ENCODE measurements at places on chromosomes 12 and 14. TPM values are rescaled to one million over a fixed set of nuclear protein-coding genes. Genes with fewer than 3 reads are reported as not detected.
A peak's percentile ranks its signal among the peaks of the same experiment; 100 is the strongest.

DNA sequence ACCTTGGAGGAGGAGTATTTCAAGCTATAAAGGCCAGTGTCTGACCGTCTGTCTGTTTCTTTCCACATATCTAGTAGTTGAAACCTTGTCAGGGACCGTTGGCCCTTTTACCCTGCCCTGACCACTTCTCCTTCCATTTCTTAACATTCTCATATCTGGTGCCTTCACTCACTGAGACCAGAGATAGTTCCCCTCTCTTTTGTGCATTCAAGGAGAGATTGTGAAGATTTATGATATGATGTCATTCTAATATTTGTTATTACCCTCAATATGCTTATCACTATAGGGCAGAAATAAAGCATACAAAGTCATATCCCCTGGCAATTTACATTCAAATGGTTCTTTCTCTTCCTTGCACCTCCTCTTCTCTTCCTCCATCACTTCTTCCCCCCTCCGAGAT, 83.3 kb downstream of the PLXNC1 start:
- no peak for DNase-seq

GRCh38 chr12:46670636-46671035, 155.2 kb downstream of the SLC38A4 start:
- no peak for DNase-seq

- no peak for DNase-seq
Measured at GRCh38 chr14:73198253-73198652, 39.1 kb upstream of the PAPLN start.

GRCh38 chr12:80068173-80068572, 31.2 kb upstream of the OTOGL start:
- DNase-seq, result no peak

DNA sequence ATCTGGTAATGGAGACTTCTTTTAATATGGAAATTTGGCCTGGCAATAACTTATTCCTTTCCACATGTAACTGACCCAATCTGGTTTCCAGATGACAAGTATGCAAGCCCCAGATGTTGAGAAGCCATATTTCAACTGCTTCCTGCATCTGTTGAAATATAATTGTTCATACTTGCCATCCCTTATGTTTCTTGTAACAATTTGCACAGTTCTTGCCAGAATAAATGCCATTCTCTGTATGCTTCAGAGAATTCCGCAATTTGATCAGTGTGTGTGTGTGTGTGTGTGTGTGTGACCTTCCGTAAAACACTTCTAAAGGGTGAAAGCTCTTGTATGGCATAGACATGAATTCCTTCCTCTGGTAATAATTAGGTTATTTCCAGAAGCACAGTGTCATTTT, 1.8 kb upstream of the CLEC2A start:
- no peak for DNase-seq

GRCh38 chr12:78719721-78720120, 144.9 kb upstream of the SYT1 start:
- DNase-seq, result no peak

- peak; percentile 79 for DNase-seq
Measured at GRCh38 chr14:105069871-105070759, 4.9 kb upstream of the GPR132 start.

- no peak for DNase-seq
Measured at GRCh38 chr12:100823963-100824362, 29.4 kb downstream of the ANO4 start.

DNA sequence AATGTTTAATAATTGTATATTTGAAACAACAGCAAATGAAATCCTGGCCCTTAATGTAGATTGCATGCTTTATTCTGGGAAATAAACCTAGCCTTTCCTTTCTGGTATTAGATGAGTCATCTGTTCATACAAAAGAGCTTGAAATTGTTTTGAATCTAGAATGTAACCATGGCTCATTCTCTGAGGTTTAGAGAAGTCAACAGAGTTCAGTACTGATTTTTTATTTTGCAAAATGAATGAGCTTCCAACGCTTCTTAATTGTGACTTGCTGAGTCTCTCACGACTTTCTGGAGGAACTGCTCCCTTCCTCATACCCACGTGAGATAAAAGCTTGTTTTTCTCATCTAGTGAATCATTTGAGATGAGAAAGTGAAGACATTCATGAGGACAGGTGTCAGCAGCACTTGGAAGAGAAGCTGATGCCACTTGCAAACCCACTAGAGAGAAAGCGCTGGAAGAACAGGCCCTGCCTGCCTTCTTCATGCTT, 509.6 kb downstream of the VRK1 start:
- no peak for DNase-seq

GRCh38 chr12:3311027-3311402, 180.0 kb upstream of the PRMT8 start:
- DNase-seq, result no peak

DNA sequence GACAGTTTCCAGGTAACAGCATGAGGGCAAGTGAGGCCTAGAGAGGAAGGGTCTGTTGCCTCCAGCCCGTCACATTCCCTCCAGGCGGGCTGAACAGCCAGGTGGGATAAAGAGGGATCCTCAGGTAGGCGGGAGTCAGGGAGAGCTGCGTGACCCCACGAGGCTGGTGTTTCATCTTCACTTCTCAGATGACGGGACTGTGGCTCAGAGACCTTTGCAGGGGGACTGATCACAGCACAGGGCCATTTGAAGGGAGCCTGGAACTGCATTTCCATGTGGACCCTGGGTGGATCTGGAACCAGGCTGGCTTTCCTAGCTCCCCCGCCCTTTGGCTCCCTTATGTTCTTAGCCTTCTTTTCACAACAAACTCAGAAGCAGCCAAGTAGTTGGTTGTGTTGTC, 37.4 kb downstream of the SH2B3 start:
- DNase-seq, result no peak

- no peak for DNase-seq
Measured at GRCh38 chr12:2722806-2723205, 72.0 kb upstream of the FKBP4 start.

GRCh38 chr12:3680919-3681594, 71.9 kb downstream of the CRACR2A start:
- DNase-seq, result no peak

GRCh38 chr14:70601162-70601561, 707 bp upstream of the MED6 start:
- DNase-seq, result no peak

DNA sequence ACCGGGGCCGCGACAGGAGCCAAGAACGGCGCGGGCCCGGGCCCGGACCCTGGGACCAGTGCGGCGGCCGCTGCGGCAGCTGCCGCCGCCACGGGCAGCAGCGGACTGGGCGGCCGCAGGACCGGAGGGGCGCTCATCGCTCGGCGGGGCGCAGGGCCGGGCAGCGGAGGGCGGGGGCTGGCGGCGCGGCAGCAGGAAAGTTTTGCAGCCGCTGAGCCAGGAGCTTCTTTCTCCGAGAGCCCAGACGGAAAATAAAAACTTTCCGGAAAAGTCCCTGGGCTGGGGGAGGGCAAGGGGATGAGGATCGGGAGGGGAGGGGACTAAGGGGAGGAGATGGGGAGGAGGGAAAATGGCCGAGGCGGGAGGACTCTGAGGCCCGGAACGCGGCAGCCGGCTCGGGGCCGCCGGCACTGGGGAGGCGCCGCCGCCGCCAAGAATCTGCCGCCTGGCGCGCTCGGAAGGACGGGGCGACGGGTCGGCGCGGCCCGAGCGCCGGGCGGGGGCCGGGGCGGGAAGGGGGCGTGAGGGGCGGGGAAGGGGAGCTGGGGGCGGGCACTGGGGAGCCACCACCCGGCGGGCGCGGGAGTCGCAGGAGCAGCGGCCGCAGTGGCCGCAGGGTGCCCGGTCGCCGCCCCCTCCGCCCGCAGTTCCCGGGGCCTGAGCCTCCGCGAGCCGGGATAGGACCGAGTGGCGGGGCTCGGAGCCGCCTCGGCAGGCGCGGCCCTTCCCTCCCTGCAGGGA, at the start of gene PRKD1:
TSS of gene PRKD1 (minus strand) at position 472 of the 741 bp plus-strand sequence.
- peak; percentile 4 for DNase-seq

- DNase-seq, result no peak
Measured at GRCh38 chr14:95233702-95234241, 76.4 kb upstream of the DICER1 start.

GRCh38 chr14:92385561-92385960, 62.6 kb downstream of the SLC24A4 start:
- no peak for DNase-seq

GRCh38 chr12:90653040-90653439, 301.9 kb downstream of the CCER1 start:
- no peak for DNase-seq

GRCh38 chr12:129257524-129257923, 404.2 kb downstream of the GLT1D1 start:
- DNase-seq, result no peak

DNA sequence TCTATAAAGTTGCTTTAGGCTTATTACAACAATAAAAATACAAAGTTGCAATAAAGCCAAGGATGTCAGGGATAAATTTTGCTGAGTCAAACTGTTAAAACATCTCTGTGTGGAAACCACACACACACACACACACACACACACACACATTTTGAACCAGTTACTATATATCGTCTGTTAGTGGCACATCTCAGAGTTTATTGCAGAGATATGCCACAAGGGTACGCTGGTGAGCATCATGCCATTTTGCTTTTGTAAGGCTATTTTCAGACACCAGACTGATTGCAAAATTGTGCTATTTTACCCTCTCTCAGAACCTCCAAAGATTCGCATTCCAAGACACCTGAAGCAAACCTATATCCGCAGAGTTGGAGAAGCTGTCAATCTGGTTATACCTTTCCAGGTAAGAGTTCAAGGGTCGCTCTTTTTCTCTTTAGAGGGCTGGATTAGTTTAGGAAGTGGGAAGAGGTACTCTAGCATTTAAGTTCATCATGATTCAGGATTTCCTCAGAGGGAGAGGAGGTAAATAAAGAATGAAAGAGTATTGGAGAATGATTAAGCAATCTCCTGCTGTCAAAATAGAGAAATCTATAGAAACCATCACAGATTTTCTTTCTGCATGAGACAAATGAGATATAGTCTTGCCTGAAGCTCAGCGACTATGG, 27.3 kb upstream of the CHPT1 start:
- DNase-seq, result peak; percentile 30

GRCh38 chr12:114955414-114956014, 271.5 kb upstream of the TBX3 start:
- DNase-seq, result no peak

GRCh38 chr14:97697772-97698171, 900.6 kb downstream of the VRK1 start:
- peak; percentile 31 for DNase-seq

DNA sequence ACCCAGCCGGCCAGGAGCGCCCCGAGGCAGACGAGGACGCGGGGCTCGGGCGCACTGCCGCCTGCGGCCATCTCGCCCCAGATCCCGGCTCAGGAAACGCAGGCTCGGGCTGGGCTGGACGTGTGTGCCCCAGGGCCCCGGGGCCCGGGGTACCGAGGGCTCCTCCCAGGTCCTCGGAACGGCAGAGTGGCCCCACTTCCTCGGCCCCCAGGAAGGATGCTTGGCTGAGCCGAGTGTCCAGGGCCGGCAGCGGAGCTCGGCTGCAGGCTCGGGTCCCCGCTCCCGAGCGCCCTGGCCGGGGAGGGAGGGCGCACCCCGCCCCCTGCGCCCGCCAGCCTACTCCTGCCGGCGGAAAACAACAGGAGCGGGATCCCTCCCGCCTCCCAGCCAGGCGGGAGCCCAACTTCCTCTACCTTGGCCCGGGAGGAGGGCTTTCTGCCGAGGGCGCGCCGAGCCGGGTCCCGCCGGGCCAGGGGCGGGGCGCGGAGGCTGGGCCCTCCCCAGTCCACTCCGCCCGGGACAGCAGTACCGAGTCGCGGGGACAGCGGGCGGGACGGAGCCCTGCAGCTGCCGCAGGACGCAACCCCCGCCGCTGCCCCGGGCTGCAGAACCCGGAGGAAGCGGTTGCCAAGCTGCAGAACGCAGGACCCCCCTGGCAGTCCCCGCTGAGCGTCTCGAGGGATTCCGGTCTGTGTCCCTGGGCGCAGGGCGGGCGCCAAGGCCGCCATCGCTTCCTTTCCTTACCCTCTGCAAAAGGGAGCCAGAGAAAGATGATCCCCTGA, at the start of gene VSIG10:
TSS of gene VSIG10 (minus strand) at position 411 of the 782 bp plus-strand sequence. CDS start at position 71, 340 bp downstream.
- DNase-seq, result peak; percentile 26

- no peak for DNase-seq
Measured at GRCh38 chr12:101018540-101018939, 191.5 kb downstream of the SLC5A8 start.

DNA sequence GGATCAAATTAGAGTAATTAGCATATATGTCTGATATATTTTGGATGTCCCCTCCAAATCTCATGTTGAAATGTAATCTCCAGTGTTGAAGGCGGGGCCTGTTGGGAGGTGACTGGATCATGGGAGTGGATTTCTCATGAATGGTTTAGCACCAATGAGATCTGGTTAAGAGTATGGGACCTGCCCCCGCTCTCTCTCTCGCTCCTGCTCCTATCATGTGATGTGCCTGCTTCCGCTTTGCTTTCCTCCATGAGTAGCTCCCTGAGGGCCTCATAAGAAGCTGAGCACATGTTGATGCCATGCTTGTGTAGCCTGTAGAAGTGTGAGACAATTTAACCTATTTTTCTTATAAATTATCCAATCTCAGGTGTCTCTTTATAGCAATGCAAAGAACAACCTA, 73.1 kb downstream of the PAWR start:
- no peak for DNase-seq

The TMEM179 gene
- total RNA-seq, result not detected

The PTPRQ gene
- total RNA-seq, result not detected

The CCDC175 gene
- total RNA-seq, result not detected

The EAPP gene
- 38.6 TPM for total RNA-seq

The TRMT61A gene
- total RNA-seq, result 22.1 TPM

The THTPA gene
- 9.4 TPM for total RNA-seq

The SLC10A1 gene
- not detected for total RNA-seq

The CDH24 gene
- total RNA-seq, result 0.49 TPM

The PLA2G1B gene
- total RNA-seq, result not detected

The EIF2S1 gene
- 302 TPM for total RNA-seq

The CHST11 gene
- 21.9 TPM for total RNA-seq

The PLEKHG7 gene
- not detected for total RNA-seq

The RNASE8 gene
- not detected for total RNA-seq

The EMP1 gene
- 4.4 TPM for total RNA-seq

The ANKRD33 gene
- not detected for total RNA-seq

The LRRK2 gene
- total RNA-seq, result 0.80 TPM

The ZDHHC22 gene
- total RNA-seq, result not detected

The KLRC2 gene
- not detected for total RNA-seq

The KRT71 gene
- not detected for total RNA-seq
